ENCODE measurements at places on chromosomes 7 and 10.

GRCh38 chr7:84149573-84149972, 45.0 kb downstream of the SEMA3A start:
- no peak for DNase-seq

GRCh38 chr7:98368716-98369115, 32.2 kb downstream of the BAIAP2L1 start:
- DNase-seq, result no peak

- DNase-seq, result no peak
Observed at GRCh38 chr7:7803715-7804178, 85.3 kb upstream of the RPA3 start.

- DNase-seq, result no peak
Observed at GRCh38 chr10:133139551-133140065, 20.4 kb upstream of the KNDC1 start.

GRCh38 chr10:59563531-59563930, 146.1 kb downstream of the SLC16A9 start:
- no peak for DNase-seq

DNA sequence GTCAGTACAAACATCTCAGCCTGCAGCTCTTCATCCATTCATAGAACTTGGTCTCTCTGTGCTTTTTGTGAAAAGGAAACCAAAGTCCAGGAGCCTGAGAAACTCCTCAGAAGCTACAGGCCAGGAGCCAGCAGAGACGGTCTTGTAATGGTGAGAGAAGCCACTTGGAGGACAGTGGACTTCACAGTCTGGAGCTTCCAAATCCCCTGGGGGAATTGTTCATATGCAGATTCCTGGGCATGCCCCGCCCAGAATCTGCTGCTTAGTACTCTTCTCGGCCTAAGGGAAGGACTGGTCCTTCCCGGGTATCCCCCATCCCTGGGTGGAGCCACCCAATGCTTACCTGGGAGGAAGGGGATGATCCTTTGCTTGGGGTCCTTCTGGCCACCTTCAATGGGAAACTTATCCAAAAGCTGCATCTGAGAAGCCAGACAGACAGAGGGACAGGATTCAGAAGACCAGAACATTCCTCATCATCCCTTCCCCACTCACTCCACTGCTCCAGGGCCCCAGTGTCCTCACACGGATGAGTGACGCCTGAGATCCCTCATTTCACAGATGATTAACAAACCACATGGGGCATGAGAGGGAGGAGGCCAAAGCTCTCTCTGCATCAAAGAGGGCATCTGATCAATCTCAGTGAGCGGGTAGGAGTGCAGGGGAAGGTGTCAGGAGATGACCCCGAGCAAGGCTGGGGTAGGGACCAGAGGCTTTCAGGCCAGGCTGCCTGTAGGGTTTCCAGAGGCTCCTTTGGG, 88.4 kb downstream of the SH3PXD2A start:
- no peak for DNase-seq

- DNase-seq, result no peak
Observed at GRCh38 chr7:151366880-151367222, 25.2 kb downstream of the NUB1 start.

- no peak for DNase-seq
Observed at GRCh38 chr7:146004805-146005204, 111.8 kb upstream of the CNTNAP2 start.

- DNase-seq, result no peak
Observed at GRCh38 chr7:127600885-127601284, 7.3 kb downstream of the FSCN3 start.

DNA sequence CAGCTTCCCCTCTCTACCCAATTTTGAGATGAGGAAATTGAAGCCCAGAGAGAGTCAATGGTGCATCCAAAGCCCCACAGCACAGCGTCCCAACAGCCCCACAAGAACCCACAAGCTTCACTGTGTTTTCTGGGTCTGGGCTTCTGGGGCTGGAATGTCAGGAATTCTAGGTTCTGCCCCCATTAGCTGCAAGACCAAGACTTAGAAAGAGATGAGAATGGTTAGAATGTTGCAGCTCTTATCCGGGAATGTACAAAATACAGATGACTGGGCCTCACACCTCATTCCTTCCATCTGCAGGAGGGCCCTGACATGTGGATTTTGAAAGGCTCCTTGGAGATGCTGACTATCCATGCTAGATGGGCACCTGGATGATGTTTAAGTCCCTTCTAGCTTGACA, 6.0 kb upstream of the SGPL1 start:
- DNase-seq, result no peak

DNA sequence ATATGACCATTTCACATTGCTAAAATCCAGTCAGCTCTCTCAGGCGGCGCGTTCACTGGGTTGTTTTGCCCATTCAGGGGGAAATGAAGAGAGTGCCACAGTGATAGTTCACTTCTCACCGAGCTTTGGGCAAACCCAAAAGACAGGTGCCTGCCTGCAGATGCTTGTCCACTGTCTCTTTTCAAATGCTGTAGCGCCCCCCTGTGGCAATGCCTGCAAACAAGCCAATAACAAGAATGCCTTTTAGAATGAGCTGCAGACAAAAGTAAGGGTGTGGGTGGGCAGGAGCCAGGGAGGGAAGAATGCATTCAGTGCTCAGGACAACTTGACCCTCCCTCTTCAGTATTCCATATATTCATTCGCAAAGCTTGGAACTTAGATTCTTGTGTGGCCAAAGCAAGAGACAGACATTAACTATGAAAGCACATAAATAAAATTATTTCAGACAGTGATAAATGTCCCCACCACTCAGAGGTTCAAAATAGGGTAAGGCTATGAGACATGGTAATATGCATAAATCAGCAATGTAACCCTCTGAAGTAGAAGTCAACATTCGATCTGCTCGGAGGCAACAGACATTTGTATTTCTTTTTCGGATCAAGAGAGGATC, 86.9 kb downstream of the JAZF1 start:
- DNase-seq, result peak; percentile 89

- DNase-seq, result no peak
Observed at GRCh38 chr10:52563360-52563759, 209.2 kb downstream of the MBL2 start.

GRCh38 chr10:86340176-86340990, 26.2 kb downstream of the GRID1 start:
- no peak for DNase-seq

- DNase-seq, result no peak
Observed at GRCh38 chr10:124799211-124799610, 2.4 kb upstream of the ABRAXAS2 start.

DNA sequence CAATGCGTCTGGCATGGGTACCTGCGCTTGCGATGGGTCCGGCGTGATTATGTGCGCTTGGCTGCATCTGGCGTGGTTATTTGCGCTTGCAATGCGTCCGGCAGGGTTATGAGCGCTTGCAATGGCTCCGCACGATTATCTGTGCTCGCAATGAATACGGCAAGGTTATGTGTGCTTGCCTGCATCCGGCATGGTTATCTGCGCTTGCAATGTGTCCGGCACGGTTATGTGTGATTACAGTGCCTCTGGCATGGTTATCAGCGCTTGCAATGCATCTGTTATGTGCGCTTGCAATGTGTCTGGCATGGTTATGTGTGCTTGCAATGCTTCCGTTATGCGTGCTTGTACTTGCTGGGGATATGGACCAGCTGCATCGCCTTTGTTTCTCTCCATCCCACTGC, 37.7 kb downstream of the RBAK start:
- no peak for DNase-seq

- no peak for DNase-seq
Observed at GRCh38 chr10:125082881-125083575, 77.3 kb downstream of the CTBP2 start.

- no peak for DNase-seq
Observed at GRCh38 chr10:76550806-76551205, 1086.8 kb downstream of the KCNMA1 start.

DNA sequence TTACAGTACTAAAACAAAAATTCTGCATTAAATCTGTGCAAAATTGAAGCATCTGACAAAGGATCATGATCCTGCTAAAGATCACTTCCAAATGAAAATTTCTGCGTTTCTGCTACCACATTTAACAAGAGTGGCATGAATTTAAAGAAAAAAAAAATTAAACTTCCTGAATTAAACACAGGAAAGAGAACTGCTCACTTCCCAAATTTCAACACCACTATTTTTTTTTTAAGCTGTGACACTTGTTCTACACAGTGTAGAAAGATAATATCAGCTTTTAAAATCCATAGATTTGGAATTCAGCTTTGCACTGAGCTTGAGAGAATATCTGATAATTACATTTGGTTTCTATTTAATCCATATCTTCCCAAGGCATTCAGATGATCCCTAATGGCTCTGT, 73.6 kb downstream of the EPC1 start:
- no peak for DNase-seq

GRCh38 chr10:27138277-27138676, 15.9 kb downstream of the YME1L1 start:
- no peak for DNase-seq

- DNase-seq, result no peak
Observed at GRCh38 chr10:100383251-100383650, 36.2 kb downstream of the SCD start.

DNA sequence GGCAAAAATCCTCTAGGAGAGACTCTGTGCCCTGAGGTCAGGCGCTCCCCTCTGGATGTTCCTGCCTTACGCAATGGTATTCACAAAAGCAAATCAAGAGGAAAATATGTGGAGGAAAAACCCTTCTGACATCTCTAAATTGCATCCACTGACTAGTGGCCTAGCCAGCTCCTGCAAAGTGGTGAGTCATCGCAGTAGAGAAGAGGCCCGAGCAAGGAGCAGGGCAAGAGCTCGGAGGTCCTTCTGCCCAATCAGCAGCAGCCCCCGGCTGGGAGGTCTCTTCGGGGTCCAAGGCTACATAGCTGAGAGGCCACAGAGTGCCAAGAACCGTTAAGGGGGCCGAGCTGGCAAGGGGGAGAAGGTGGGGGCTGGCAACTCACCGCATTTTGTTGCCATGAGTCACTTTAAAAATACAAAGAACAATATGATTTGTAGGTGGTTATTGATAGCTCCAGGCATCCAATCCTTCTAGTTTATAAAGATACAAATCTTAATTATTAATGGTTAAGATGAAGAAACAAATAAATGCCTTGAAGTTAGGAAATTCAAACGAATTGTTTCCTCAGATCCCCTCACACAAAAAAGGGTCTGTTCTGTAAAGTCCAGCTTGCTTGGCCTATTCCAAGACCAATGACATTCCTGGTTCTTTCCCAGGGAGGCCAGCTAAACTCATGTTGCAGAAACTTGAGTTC, 161.6 kb downstream of the PKD1L1 start:
- DNase-seq, result no peak

GRCh38 chr7:100655908-100656674, at the start of gene ACTL6B:
Gene ACTL6B (minus strand): TSS chr7:100656448. CDS start chr7:100656354, 94 bp downstream.
- DNase-seq, result peak; percentile 87

DNA sequence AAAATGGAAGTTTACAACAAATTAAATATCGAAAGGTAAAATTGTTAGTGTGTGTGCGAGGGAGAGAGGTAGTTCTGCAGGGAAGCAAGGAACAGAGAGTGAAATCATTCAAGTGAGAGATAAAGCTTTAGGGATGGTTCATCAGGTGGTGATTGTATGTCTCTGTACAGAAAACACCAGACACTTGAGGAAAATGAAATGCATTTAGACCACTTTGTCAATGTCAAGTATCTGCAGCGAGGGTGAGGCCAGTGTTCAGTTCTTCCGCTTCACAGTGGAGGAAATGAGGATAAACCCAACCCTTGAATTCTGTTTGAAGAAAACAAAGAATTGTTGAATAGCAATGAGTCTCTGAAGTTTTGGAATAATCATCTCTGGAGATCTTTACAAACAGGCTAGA, 14.4 kb upstream of the ITGB1 start:
- DNase-seq, result no peak

DNA sequence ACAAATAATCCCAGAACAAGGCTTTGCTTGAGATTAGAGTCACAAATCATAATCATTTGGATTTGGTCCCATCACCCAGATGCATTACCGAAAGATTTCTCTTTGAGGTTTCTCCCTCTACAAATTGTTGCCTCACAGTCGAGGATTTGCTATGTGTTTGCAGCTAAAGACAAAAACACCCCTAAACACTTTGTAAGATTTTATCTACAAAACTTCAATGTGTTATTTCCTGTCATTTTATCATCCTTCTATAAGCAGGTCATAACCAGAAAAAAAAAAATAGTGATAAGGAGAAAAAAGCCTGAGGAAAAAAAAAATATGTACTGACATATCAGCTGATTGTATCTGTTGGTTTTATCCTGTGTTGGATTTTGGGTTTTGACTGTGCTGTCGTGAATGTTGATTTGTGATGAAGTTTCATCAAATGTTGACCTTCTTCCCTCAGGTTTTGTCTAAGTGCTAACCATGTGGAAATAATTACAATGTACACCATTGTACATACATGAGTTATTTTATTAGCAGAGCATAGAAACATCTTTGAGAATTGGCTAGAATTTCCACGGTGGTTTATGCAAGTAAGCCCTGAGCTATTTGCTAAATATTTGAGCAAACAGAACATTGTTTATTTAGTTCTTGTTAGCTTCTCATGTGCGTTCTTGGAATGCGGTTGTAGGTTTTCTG, 274.4 kb downstream of the NEBL start:
- DNase-seq, result peak; percentile 22

GRCh38 chr10:110317866-110318850, 13.4 kb upstream of the SMNDC1 start:
- DNase-seq, result no peak

DNA sequence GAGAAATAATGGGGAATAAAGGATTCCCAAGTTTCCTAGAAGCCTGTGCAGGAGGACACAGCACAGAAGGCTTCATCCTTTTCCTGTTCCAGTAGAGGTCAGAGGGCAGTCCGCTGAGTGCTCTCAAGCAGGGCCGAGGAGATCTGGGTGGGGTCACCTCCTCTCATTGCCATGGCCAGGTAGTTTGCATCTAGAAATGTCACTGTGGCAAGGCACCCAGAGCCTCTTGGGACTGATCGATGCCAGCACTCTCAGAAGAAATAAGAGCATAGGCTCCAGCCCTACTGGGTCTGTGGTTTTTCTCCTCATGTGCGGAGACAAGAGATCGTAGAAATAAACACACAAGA, 7.9 kb downstream of the NUB1 start:
- DNase-seq, result no peak

DNA sequence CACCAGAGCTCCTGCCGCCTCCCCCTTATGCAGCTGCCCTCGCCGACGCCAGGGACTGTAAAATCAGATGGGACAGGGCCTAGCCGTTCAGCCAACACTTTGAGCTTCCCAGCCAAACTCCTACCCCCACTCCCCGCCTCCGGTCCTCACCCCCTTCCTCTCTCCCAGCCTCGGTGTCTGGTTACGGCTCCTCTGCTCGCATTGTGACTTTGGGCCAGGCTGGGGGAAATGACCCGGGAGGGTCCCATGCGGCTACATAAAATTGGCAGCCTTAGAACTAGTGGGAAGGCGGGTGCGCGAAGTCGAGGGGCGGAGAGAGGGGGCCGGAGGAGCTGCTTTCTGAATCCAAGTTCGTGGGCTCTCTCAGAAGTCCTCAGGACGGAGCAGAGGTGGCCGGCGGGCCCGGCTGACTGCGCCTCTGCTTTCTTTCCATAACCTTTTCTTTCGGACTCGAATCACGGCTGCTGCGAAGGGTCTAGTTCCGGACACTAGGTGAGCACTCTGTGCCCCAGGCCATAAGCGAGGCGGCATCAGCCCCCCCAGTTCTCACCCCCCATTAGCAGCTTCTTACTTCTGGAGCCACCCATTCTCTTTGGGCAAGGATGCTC, at the start of gene KAZALD1:
TSS of gene KAZALD1 (plus strand) at position 366 of the 608 bp plus-strand sequence. CDS start 604 bp downstream, outside the sequence.
- DNase-seq, result peak; percentile 58
